ENCODE measurements at places on chromosomes 1 and 21.

DNA sequence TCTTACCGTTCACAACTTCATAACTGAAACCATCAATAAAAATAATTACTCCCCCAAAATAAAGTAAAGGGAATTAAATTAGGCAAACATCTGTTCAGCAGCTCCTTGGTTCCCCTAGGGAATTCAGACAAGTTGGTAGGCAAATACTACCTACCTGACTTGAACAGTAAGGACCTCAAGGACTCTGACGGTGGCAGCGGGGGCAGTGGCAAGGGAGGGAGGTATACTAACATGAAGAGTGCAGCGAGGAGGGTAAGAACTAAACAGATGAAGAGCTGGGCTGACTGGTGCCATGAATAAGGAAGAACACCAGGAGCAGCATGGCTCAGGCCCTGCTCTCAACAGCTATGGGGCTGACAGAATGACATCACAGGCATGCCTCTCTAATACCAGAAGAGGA, 33.1 kb downstream of the MTOR start:
- no peak for DNase-seq

DNA sequence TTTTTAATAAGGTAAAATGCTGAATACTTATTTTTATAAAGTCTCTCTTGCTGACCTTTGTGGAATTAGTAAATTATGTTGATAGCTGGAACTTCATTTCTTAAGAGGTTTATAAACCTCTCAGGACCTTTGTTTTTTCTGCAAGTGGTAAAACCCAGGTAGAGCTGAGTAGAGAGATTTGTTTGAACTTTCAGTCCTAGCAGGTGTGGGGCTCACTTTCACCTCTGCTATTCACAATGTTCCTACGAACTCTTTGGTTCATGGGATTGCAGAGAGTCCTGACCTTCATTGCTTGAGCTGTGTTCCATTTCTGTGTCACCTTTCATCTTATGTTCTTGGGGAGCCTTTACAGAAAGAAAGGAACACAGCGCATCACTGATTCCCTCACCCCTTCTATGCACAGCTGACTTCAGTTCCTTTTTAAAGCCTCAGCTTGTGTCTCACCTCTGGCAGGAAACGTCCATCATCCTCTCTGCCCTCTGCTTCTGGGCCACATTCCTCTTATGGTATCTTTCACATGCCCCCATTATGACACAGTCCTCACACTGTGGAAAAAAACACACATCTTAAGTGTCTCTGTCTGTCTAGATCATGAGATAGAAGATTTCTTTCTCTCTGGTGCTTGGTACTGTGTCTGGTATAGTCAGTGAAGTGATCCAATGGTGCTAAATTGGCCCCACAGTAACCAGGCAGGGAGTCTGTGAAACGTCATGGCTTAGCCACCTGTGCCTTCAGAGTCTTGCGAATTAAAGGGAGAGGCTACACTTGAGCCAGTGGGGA, 262.5 kb upstream of the B3GALT2 start:
- DNase-seq = no peak

GRCh38 chr1:218514689-218515088, 169.6 kb downstream of the TGFB2 start:
- no peak for DNase-seq

- DNase-seq = no peak
Measured at GRCh38 chr21:29637134-29637533, 302.7 kb downstream of the GRIK1 start.

- no peak for DNase-seq
Measured at GRCh38 chr1:85137660-85138059, 63.2 kb downstream of the SYDE2 start.

GRCh38 chr1:68120136-68120791, 69.8 kb upstream of the DIRAS3 start:
- no peak for DNase-seq

DNA sequence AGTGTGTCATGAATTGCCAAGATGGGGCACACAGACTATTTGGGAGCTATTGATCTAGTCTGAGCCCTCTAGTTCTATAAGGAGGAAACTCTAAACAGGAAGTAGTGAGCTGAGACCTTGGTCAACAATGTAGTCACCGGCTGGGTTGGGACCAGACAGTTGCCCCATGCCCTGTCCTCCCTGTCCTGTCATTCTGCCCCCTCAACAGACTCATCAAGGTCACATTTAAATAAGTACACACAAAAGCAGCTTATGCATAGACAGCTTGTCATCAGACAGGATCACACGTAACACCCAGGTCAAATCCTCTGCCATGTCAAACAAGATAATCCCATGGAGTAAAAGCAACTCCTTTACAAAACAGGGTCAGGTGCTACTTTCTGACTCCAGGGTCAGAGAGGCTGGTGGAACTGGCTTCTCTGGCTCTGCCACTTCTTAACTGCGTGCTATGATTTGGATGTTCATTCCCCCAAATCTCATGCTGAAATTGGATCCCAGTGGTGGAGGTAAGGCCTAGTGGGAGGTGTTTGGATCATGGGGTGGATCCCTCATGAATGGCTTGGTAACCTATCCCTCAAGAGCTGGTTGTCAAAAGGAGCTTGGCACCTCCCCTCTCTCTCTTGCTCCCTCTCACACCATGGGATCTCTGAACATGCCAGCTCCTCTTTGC, 128.9 kb downstream of the HIVEP3 start:
- no peak for DNase-seq

All from keratinocyte (primary cell).